ENCODE measurements at places on chromosomes 7 and 10.
A peak's percentile ranks its signal among the peaks of the same experiment; 100 is the strongest.

GRCh38 chr10:124566981-124567835, 105.6 kb downstream of the LHPP start:
- no peak for DNase-seq

GRCh38 chr10:31605861-31606525, 287.0 kb downstream of the ZEB1 start:
- no peak for DNase-seq

- DNase-seq: no peak
These were observed 301.3 kb upstream of the KLF6 start for GRCh38 chr10:4086131-4086898.

- DNase-seq: peak; percentile 69
These were observed 768.8 kb downstream of the GRM8 start for GRCh38 chr7:126483972-126484371.

- DNase-seq: peak; percentile 68
These were observed 632.6 kb downstream of the KCNMA1 start for GRCh38 chr10:77004917-77005564.

- no peak for DNase-seq
These were observed 328.9 kb downstream of the RPS24 start for GRCh38 chr10:78362406-78363022.

GRCh38 chr7:15403751-15404150, 158.1 kb downstream of the AGMO start:
- DNase-seq: peak; percentile 63

DNA sequence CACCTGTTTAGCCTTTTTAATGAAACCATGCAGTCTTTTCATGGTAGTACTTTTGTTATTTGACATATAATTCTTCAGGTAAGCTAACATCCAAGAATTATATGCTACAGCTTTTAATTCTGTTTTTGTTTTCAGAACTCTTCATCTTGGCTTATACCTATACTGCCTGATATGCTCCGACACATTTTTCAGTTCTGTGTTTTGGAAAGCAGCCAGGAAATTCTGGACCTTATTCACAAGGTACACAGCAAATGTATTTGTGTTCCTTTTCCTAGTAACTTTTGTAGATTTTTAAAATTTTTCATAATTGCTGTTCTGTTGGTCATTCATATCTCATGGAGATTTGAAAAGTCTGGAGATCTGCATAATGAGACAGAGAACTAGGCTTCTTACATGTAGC, 56.7 kb downstream of the BTAF1 start:
- DNase-seq: no peak

DNA sequence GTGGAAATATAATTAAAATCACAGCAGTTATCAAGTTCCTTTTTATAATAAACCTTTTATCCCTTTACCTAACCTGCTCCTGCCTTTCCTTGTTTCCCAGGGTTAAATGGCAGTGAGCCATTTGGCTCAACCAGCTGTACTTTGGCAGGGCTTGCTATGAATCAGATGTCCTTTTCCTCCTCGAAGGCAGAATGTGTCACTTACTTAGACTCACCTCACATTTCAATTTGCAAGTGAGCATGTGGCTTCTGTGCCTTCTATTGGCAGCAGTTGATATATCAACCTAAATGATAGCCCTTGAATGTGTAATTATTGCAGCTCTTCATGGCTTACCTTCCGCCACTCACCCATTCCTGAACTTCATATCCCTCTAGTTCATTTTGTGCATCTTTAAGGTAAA, 301.7 kb downstream of the CSTF2T start:
- no peak for DNase-seq

GRCh38 chr10:34885898-34886297, 70.8 kb upstream of the PARD3 start:
- no peak for DNase-seq

DNA sequence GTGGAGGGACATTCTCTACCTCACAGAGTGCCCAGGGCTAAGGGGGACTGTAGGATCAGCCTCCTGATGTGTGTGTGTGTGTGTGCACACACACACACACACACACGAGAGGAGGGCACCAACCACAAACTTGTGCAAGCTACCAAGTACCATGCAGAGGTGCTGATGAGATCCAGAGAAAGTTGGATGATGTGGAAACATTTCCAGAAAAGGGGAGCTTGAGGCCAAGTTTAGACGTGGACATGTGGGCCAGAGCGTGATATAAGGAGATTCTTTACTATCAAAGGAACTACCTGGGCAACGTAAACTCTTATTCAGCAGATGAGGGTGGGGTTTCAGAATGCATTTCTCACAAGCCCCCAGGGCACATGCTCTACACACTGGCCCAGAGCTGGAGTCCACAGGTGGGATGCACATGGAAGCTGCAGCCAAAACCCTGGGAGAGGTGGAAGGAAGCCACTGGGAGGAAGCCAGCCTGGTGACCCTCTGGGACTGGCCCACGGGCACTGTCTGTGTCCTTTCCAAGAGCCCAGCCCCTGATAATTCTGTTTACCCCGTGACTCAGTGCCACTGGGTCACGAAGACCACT, 53.5 kb downstream of the DLG5 start:
- no peak for DNase-seq

- no peak for DNase-seq
These were observed 41.7 kb upstream of the EZH2 start for GRCh38 chr7:148925836-148926235.

- no peak for DNase-seq
These were observed 170.4 kb upstream of the C7orf33 start for GRCh38 chr7:148419856-148420832.

- DNase-seq: peak; percentile 13
These were observed 269.3 kb downstream of the BICC1 start for GRCh38 chr10:58781873-58782488.

GRCh38 chr10:90846746-90847145, 11.1 kb downstream of the HTR7 start:
- no peak for DNase-seq

GRCh38 chr10:44293306-44293778, 91.6 kb downstream of the CXCL12 start:
- no peak for DNase-seq

GRCh38 chr10:59589796-59590195, 119.9 kb downstream of the SLC16A9 start:
- DNase-seq: no peak

- DNase-seq: no peak
These were observed 46.0 kb downstream of the RASGEF1A start for GRCh38 chr10:43220657-43221418.

- DNase-seq: no peak
These were observed 568.8 kb upstream of the FOXK1 start for GRCh38 chr7:4113271-4113670.

GRCh38 chr10:52245547-52245946, 68.5 kb upstream of the DKK1 start:
- DNase-seq: no peak

DNA sequence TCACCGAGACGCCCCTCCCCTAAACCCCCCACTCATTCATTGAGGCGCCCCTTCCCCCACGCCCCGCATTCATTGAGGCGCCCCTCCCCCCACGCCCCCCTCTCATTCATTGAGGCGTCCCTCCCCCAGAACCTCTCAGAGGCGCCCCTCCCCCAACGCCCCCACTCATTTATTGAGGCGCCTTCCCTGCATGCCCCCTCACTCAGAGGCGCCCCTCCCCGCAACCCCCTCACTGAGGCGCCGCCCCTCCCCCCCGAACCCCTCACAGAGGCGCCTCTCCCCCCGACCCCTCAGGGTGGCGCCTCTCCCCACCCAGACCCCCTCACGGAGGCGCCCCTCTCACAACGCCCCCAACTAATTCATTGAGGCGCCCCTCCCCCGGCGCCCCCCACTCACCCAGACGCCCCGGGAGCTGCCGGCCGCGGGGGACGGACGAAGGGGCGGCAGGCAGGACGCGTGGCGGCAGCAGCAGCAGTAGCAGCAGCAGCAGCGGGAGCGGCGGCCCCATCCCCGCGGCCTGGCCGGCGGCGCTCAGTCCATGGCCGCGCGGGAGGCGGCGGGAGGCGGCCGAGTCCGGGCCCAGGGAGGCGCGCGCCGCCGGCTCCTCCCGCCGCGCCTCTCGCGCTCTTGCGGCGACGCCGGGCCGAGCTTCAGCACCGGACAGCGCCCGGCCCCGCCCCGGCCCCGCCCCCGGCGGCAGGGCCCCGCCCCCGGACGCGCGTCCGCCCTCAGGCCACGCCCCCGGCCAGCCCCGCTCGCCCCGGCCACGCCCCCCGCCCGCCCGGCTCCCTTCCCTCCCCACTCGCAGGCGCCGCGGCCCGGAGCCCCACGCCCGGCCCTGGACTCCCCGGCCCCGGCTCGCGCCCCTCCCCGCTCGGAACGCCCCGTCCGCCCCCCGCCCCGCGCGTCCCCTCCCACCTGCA, at the start of gene PTPRN2:
PTPRN2 (minus strand) TSS at position 662 of the 923 bp plus-strand sequence.
- peak; percentile 43 for DNase-seq

DNA sequence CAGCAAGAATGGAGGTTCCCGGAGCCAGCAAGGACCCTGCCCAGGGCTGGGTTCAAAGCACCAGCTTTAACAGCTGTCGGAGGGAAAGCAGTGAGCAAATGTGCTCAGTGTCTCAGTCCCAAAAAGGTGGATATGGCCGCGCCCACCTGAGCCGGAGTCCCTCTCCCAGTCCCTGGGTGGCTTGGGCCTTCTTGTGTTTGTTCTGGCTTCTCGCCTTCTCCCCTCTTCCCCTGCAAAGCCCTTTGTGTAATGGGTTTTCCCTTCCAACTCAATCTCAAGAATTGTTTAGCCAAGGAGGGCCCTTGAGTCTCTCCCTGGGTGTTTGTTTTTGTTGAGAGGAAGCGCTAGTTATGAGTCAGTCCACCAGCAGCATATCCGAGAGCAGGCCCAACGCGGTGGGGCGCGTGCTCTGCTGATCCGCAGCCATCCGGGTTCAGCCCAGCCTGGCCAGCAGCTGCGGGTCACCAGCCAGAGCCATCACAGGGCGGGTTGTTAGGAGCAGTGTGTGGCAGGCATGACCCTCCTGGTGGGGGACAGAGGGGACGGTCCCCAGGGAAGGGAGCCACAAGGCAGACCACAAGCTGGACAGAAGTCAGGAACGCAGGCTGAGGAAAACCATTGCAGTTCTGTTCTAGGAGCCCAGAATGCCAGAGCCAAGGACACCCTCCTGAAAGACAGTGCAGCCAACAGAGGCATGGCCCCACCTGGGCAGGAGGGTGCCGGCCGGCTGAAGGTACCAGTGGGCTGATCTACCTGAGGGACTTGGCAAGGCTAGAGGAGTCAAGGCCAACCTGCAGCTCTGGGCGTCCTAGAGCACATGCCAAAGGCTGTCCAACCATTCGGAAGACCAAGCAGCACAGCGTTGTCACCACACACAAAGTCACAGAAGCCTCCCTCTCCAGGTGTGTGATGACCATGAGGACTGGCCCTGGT, 21.3 kb downstream of the CALML3 start:
- no peak for DNase-seq

DNA sequence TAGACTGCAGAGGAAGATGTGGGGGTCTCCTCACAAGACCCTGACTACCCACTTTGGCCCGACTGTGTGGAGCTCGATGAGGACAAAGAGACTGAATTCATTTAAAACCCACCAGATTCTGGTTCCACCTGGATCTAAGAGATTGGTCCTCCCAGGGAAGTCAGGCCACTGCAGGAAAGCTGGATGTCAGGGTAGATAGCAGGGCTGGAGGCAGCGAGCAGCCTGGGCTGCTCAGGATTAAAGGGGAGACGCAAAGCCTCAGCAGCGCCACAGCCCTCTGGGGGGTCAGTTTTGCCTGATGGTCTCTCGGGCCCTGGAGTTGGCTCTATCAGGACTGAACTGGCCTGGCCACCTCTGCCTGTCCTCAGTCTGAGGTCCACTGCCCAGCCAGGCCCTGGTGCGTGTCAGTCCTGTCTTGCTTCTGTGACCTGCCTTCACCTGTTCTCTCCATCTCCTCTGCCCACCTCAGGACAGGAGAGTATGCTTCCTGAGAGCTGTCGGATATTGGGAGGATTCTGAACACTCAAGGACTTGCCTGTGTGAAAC, 12.2 kb upstream of the KLRG2 start:
- DNase-seq: no peak

DNA sequence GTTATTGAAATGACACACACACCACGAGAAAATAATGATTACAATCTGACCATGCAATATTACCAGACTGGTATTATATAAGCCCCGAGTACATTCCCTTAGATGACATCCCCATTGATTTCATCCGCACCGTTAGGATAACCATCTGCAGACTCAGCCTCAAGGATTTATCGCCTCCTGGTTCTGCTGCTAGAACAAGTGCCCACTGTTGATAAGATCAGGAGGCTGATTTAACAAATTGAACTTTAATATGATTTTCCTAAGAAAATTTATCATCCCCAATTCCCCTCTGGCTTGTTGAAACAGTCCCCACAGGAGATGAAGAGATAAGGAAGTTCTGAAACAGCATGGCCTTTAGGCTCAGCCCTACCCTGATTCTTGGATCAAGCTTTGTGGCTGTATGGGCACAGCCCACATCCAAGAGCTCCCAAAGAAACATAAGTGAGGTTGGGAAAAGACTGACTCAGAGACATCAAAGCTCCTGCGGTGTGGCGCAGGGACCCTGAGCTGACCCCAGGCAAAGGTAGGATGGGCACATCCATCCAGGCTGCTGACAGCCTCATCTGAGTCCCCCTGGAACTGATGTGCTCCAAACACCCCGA, 59.2 kb upstream of the CHCHD3 start:
- no peak for DNase-seq

DNA sequence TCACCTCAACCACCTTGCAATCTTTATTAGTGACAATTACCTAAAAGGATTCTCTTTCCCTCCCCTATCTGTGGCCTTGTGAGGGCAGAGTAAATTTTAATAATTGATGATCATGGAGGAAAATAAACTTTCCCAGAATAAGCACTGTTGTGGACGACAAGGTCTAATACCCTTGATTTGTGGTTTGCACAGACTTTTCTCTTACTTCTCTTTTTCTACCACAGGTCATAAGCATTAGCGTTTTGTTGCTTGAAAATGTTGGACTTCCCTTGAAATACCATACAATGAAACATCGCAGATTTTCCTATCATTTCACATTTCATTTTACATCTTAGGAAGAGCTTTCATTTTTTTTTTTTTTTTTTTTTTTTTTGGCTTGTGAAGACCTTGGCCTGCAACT, 188.1 kb upstream of the TMEM72 start:
- DNase-seq: no peak

DNA sequence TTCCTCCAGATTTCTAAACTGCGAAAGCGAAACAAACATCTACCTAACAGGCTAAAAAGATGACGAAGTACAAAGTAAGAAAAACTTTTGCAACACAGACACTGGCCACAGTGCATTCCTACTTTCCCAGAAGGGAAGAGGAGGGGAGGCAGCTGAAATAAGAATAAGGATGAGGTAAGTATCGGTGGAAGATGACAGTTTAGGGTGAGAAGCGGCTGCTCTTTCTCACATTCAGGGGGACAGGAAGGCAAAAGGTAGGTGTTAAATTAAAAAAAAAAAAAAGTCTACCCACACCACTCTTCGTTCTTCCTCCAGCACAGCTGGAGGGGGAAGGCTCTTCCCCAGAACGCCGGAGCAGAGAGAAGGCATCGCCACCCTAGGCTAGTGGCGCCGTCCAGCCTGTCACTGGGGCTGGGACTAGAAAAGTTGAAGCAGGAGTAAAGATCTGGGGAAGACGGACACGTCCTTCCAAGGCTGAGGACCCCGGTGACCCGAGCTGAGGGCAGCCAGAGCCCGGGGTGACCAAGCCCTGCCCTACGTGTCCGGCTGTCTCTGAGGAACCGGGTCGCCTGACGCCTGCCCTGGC, 846 bp downstream of the DNAJC1 start:
- DNase-seq: peak; percentile 5

GRCh38 chr7:69871213-69871885, 273.1 kb downstream of the AUTS2 start:
- DNase-seq: no peak

GRCh38 chr7:80124526-80125264, 9.9 kb upstream of the GNAI1 start:
- DNase-seq: no peak

GRCh38 chr10:122525788-122526187, 34.8 kb upstream of the DMBT1 start:
- DNase-seq: no peak

GRCh38 chr10:129305046-129305445, 162.0 kb upstream of the MGMT start:
- DNase-seq: no peak

Data from NCI-H2171 treated with DMSO at 0.1 percent for 48 hours (cell line).